Nephron progenitor cell (in vitro differentiated cells): ENCODE measurements at places on chromosomes 13 and 19.

DNA sequence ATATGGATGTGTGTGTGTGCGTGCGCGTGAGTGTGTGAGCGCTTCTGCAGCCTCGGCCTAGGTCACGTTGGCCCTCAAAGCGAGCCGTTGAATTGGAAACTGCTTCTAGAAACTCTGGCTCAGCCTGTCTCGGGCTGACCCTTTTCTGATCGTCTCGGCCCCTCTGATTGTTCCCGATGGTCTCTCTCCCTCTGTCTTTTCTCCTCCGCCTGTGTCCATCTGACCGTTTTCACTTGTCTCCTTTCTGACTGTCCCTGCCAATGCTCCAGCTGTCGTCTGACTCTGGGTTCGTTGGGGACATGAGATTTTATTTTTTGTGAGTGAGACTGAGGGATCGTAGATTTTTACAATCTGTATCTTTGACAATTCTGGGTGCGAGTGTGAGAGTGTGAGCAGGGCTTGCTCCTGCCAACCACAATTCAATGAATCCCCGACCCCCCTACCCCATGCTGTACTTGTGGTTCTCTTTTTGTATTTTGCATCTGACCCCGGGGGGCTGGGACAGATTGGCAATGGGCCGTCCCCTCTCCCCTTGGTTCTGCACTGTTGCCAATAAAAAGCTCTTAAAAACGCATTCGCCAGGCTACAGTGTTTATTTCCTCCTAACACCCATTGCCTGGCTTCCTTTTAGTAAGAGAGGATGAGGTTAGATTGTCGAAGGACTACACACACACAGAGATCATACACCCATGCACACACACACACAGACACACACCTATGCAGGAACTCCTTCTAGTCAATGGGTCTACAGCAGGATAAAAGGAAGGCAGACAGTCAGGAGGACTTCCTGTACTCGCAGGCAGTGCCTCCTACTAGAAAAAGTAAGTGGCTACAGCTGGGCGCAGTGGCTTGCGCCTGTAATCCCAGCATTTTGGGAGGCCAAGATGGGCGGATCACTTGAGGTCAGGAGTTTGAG, 7.1 kb downstream of the FOSB start:
- H3K36me3 ChIP-seq: no peaks in the 10 kb centered on the region
- peak overlapping the region; percentile 30 for H3K4me3 ChIP-seq
- peaks cover 58% of the 10 kb centered on the region for H3K4me1 ChIP-seq
- H3K27me3 ChIP-seq: peaks cover 86% of the 10 kb centered on the region
- H3K27ac ChIP-seq: no peak overlapping the region

DNA sequence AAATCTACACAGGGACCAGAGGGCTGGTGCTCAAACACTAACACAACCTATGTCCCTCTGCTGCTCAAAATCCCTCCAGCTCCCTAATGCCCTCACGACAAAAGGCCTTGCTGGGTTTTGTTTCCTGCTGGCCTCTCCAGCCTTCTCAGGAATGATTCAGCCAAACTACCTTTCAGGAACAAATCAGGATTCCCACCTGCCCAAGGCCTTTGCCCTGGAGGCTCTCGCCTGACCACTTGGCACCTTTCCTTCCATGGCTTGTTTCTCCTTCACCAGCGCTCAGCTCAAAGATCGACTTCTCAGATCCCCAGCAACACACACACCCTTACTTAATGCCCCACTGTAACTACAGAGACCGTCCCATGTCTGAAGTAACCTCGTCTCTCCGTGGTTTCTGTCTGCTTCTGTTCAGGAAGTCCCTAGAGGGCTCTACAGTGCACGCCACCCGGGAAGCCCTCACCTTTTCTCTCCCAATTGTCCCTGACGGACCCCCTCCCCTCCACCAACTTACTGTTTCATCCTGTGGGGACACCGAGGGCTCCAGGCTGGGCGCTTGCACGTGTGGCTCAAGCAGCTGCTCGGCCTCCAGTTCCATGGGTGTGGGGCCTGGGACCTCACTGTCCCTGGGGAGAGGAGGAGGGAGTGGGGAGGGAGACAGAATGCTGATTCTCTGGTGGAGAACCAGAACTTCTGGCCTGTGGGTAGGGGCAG, 3.2 kb upstream of the SIX5 start:
- H3K4me1 ChIP-seq: peaks cover 20% of the 10 kb centered on the region
- no peak overlapping the region for H3K4me3 ChIP-seq
- peaks cover 3% of the 10 kb centered on the region for H3K27me3 ChIP-seq
- DNase-seq: no peak
- peak overlapping the region; percentile 86 for H3K27ac ChIP-seq
- H3K36me3 ChIP-seq: peaks cover 26% of the 10 kb centered on the region

- H3K27me3 ChIP-seq: no peaks in the 10 kb centered on the region
- no peak for DNase-seq
- H3K27ac ChIP-seq: peak overlapping the region; percentile 24
- H3K4me3 ChIP-seq: no peak overlapping the region
- H3K36me3 ChIP-seq: peaks cover 69% of the 10 kb centered on the region
These were observed 392.1 kb downstream of the DACH1 start for GRCh38 chr13:71474936-71475335.

DNA sequence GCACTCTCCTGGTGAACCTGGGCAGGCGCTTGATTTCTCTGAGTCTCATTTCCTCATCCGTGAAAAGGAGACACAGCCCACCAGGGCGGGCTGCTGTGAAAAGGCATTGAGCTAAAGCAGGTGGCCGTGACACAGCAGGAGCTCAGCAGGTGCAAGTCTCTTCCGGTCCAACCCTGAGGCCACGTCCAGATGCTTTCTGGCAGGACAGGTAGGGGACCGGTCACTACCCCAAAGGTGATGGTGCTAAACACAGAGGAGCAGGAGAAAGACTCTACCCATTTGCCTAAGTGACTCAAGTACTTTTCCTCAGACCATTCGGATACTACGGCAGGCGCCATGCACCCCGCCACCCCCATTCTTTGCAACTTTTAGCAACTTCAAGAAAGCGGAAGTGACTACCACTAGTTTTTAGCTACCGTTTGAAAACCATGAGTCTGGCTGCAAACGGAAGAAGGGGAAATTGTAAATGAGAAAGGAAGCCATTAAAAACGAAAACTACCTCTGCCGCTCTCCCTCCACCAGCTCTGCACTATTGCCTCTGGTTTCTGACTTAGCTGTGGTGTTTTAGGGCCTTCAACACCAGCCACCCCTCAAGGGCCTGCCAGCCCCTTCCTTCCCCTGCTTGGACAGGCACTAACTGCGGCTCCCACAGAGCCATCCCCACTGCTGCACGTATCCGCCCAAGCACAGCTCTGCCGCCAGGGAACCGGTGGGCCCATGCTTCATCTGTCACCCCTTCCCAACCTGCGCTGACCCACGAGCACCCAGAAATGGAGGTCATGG, 4.8 kb downstream of the PPP6R1 start:
- H3K4me1 ChIP-seq: peaks cover 71% of the 10 kb centered on the region
- H3K27me3 ChIP-seq: no peaks in the 10 kb centered on the region
- peak overlapping the region; percentile 65 for H3K4me3 ChIP-seq
- H3K36me3 ChIP-seq: no peaks in the 10 kb centered on the region

GRCh38 chr13:22592515-22592914, 588.3 kb upstream of the SGCG start:
- no peak overlapping the region for H3K4me3 ChIP-seq
- H3K27ac ChIP-seq: no peak overlapping the region
- no peaks in the 10 kb centered on the region for H3K36me3 ChIP-seq
- H3K4me1 ChIP-seq: peaks cover 46% of the 10 kb centered on the region
- DNase-seq: no peak
- H3K27me3 ChIP-seq: peaks cover 7% of the 10 kb centered on the region

GRCh38 chr19:15390814-15391213, 11.2 kb upstream of the AKAP8 start:
- H3K27me3 ChIP-seq: no peaks in the 10 kb centered on the region
- no peak overlapping the region for H3K4me3 ChIP-seq
- H3K27ac ChIP-seq: peak overlapping the region; percentile 48
- no peak for DNase-seq
- H3K4me1 ChIP-seq: no peaks in the 10 kb centered on the region
